MCF 10A (cell line): ENCODE measurements at places on chromosomes 1 and 21. TPM values are rescaled to one million over a fixed set of nuclear protein-coding genes. Genes with fewer than 3 reads are reported as not detected.

Gene OSBPL9
- total RNA-seq: 51.7 and 60.4 TPM in 2 replicates

Gene ASTN1
- total RNA-seq: not detected in 2 replicates

Gene KRTAP7-1
- total RNA-seq: not detected in 2 replicates

Gene ATAD3C
- 0.27 and 2.0 TPM in 2 replicates for total RNA-seq

Gene IGSF5
- total RNA-seq: not detected in 2 replicates

- H3K4me3 ChIP-seq: peak within 1 kb of the TSS; percentile 75
- DNase-seq: peak; percentile 23
- no peaks in the 10 kb centered on the region for H3K4me1 ChIP-seq
Observed at GRCh38 chr1:112508278-112509004, at the start of gene WNT2B. Gene WNT2B, plus strand, starts transcription at chr1:112508965. Its CDS starts 298 bp downstream, at chr1:112509263.

- no peaks in the 10 kb centered on the region for H3K4me1 ChIP-seq
- H3K27me3 ChIP-seq: no peaks in the 10 kb centered on the region
- H3K4me3 ChIP-seq: no peak overlapping the region
- H3K36me3 ChIP-seq: peaks cover 83% of the 10 kb centered on the region
- H3K27ac ChIP-seq: no peak overlapping the region
- no peak for DNase-seq
Observed at GRCh38 chr21:39288987-39289386, 24.4 kb downstream of the BRWD1 start.

DNA sequence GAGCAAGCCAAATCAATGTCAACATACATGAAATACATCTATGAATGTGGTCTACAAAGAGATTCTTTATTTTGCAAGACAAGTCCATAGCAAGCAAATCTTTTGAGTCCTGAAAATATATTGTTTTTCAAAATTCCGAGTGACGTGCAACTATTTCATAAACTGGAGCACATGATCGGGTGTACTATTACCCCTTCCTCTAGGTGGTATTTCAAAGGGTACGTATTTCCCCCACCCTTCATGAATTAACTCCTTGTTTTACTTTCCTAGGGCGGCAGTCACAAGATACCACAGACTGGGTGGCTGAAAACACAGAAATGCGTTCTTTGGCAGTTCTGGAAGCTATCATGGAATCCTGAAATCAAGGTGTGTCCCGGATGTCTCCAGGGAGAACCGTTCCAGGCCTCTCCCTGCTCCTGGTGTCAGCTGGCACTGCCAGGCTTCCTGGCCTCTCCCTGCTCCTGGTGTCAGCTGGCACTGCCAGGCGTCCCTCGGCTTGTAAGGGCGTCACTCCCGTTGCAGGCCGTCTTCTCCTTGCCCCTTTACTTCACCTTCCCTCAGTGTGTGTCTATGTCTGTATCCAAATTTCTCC lies 55.3 kb downstream of the RIPK4 start:
- no peaks in the 10 kb centered on the region for H3K27me3 ChIP-seq
- peaks cover 35% of the 10 kb centered on the region for H3K4me1 ChIP-seq
- no peak for DNase-seq
- no peak overlapping the region for H3K27ac ChIP-seq
- H3K36me3 ChIP-seq: no peaks in the 10 kb centered on the region

- no peaks in the 10 kb centered on the region for H3K36me3 ChIP-seq
- H3K27ac ChIP-seq: peak overlapping the region; percentile 94
- H3K4me3 ChIP-seq: peak overlapping the region; percentile 92
- no peaks in the 10 kb centered on the region for H3K27me3 ChIP-seq
- no peak for DNase-seq
Observed at GRCh38 chr1:27152004-27152828, 2.7 kb downstream of the SLC9A1 start.

- H3K27ac ChIP-seq: peak overlapping the region; percentile 25
- no peaks in the 10 kb centered on the region for H3K27me3 ChIP-seq
- H3K36me3 ChIP-seq: no peaks in the 10 kb centered on the region
- H3K4me3 ChIP-seq: no peak overlapping the region
- H3K4me1 ChIP-seq: peaks cover 9% of the 10 kb centered on the region
Observed at GRCh38 chr1:56146449-56146848, 432.9 kb downstream of the PLPP3 start.

DNA sequence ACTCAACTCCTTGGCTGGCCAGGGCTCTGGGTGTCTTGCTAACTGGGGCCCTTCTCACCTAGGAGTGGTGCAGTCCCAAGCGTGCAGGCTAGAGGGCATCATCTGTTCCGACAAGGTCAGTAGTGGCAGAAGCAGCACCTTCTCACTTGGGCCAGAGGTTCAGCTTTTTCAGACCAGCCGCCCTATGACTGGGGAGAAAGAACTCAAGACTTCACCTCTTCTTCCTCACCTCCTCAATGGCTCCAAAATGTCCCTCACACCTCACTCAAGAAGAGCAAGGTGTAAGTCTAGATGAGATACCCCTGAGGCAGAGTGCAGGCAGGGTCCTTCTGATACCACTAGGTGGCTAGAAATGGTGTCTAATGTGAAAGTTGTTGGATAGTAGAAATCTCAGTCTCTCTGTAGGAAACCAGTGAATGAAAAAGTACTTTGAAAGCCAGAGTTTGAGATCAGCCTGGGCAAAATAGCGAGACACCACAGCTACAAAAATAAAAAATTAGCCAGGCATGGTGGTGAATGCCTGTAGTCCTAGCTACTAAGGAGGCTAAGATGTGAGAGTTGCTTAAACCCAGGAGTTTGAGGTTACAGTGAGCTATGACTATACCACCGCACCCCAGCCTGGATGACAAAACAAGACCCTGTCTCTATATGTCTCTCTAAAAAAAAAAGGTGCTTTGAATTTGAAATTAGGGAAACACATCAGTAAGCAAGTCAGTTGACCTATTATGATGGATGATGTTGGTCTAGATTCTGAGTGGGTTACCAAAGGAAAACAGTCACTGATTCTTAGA lies 8.6 kb upstream of the IL20 start:
- H3K27me3 ChIP-seq: peaks cover 18% of the 10 kb centered on the region
- H3K4me1 ChIP-seq: no peaks in the 10 kb centered on the region
- H3K27ac ChIP-seq: no peak overlapping the region
- H3K4me3 ChIP-seq: no peak overlapping the region

- DNase-seq: peak; percentile 89
- H3K36me3 ChIP-seq: no peaks in the 10 kb centered on the region
- peak overlapping the region; percentile 33 for H3K27ac ChIP-seq
- no peaks in the 10 kb centered on the region for H3K27me3 ChIP-seq
Observed at GRCh38 chr1:9289711-9290485, 2.8 kb upstream of the SPSB1 start.

GRCh38 chr1:59418363-59419144 lies 121.7 kb downstream of the FGGY start:
- no peak for DNase-seq
- H3K4me1 ChIP-seq: peaks cover 13% of the 10 kb centered on the region
